ENCODE measurements at places on chromosomes 11 and 22.

- no peak for DNase-seq
Observed at GRCh38 chr11:119099711-119100110, 1.9 kb downstream of the DPAGT1 start.

DNA sequence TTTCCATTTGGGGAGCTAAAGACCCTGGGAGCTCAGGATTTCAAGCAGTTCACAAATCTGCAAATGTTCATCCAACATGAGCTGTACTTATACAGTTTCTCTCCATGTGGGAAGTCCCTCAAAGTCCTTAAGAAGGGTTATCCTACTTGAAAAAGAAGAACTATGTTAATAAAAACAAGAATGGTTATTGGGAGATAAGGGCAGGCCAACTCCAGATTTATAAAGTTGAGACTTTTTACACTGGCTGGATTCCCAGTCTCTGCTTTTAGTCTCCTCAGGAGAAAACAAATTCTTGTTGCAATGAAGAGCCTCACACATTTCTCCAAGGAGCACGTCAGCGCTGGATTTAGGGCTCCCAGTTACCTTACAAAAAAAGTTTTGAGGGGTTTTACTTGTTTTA, 34.2 kb upstream of the CTTN start:
- DNase-seq, result no peak

DNA sequence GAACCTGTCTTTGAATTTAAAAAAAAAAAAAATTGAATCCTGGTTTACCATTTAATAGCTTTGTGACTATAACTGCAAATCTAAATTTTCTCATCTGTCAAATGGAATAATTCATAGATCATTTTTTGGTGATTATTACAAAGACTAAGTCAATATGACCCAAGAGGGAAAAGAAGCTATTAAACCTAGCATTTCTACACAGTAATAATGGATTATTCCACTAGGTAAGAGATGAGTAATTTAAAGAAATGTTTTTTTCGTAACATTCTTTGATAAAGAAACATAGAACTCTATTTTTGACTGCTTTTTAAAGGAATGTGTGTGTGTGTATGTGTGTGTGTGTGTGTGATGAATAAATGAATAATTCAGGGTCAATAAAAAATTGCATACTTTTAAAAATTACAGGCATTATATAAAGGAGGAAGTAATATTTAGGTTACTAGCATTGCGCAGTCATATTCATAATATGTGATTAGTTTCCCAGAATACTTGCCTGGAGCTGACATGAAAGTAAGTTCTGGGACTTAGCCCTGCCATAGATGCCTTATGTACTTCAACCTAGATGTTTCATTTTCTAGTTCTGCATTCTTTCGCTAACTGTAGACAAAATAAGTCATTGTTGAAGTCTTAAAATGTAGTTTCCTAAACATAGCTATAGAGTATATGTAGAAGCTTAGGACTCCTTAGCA, 72.9 kb downstream of the TMEM135 start:
- no peak for DNase-seq

DNA sequence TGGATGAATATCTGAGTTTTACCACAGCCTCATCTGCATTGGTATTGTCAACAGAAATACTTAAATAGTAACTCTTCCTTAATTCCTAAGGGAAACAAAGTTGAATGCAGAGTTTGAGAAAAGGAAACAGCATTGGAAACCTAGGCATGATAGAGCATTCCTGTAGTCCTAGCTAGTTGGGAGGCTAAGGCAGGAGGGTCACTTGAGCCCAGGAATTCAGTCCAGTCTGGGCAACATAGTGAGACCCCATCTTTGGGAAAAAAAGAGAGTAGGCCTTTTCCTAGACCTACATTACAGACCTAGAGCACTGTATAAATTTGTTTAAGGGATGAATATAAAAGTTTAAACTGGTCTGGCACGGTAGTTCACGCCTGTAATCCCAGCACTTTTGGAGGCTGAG, 13.4 kb downstream of the PAFAH1B2 start:
- DNase-seq, result no peak

GRCh38 chr11:1820463-1821325, 14.1 kb upstream of the SYT8 start:
- no peak for DNase-seq

All from activated gamma-delta T cell (primary cell).